ENCODE measurements at places on chromosomes 13 and 19.
A peak's percentile ranks its signal among the peaks of the same experiment; 100 is the strongest.

- DNase-seq: peak; percentile 72
Observed at GRCh38 chr19:12994701-12995595, at the start of gene NFIX. TSS of gene NFIX (plus strand) at chr19:12995475. CDS start at chr19:12995838, 363 bp downstream.

GRCh38 chr19:45125975-45126493 lies 33.1 kb downstream of the PPP1R37 start:
- peak; percentile 67 for DNase-seq

DNA sequence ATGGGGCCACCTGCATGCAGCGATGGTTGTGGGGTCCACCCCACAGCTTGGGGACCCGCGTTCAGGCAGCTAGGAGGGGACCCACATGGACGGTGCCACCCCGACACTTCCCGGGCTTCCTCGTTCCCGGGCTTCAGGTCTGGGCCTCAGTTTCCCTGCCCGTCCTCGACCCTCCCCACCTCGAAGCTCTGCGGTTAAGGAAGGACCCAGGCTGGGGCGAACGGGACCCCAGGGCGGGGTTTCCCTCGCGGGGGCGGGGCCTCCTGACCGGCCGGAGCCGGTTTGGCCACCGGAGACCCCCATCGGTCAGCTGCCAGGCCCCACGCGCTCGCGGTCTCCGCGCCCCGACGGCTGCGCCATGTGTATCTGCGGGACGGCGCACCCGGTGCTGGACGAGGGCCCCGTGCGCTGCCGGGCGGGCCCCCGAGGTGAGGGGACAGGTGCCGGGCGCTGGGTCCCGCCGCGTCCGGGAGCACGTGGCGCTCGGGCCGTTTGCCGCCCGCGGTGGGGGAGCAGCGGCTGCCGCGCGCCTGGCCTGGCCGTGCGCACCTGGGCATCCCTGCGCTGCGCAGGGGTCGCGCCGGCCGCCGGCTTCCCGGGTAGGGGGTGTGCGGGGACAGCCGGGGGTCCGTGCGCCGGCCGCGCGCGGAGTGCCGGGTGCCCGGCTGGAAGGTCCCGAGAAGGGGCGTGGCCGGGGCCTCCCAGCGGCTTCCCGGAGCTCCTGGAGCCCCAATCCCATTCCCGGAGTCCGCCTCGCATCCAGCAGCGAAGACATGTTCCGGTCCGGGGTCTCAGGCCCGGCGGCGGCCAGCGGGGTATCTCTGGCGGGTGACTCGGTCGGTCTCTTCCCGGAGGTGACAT lies 4.2 kb downstream of the ARHGAP45 start:
- no peak for DNase-seq

DNA sequence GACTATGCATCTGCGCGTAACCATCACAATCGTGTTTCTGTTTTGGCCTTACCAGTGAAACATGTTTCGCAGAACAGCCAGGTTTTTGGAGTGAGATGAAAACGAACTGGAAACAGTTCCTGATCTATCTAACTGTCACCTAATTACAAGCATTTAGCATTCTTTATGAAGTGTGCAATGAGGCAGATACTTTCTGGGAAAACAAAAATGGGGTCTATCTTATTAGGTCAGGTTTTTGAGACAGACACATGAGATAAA lies 182.8 kb downstream of the LMO7 start:
- DNase-seq: no peak

DNA sequence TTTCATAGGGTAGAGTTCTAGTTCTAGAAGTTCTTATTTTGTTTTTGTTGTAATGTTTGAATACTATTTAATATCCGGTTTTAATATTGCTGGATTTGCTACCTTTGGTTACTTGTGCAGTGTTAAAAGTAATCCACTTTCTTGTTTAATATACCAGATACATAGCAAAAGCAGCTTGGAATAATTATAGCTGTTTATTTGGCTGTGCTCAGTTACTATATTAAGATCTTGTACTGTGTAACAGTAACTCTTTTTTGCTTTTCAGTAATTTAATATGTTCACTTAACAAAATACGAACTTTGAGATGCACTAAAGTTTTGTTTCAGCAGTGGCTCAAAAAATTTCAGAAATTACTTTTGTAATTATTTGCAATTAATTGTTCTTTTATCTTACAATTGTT lies 50.9 kb downstream of the AKAP11 start:
- DNase-seq: no peak

GRCh38 chr19:44003461-44004009 lies 778 bp downstream of the ZNF230 start:
- DNase-seq: no peak

DNA sequence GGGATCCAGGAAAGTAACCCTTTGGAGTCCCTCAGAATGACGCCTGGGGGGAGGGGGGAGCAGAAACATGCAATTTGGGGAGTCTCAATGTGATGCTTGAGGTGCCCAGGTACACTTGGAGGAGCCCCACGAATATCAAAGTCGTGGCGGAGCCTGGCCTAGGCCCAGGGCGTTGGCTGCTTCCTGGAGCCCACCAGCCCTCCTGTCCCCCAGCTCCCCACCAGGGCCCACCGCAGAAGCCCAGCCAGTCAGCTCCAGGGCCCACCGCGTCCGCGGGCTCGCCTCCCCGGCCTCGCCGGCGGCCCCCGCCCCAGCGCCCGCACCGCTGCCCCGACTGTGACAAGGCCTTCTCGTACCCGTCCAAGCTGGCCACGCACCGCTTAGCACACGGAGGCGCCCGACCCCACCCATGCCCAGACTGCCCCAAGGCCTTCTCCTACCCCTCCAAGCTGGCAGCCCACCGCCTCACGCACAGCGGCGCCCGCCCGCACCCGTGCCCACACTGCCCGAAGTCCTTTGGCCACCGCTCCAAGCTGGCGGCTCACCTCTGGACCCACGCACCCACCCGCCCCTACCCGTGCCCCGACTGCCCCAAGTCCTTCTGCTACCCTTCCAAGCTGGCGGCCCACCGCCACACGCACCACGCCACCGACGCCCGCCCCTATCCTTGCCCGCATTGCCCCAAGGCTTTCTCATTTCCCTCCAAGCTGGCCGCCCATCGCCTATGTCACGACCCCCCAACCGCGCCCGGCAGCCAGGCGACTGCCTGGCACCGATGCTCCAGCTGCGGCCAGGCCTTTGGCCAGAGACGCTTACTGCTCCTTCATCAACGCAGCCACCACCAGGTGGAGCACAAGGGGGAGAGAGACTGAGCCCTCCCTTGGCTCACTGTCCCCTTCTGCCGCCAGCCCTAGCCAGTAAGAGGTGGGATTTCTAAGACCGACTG lies 2.1 kb downstream of the ZNF575 start:
- DNase-seq: peak; percentile 35

GRCh38 chr13:112143753-112144615 lies 77.0 kb downstream of the SOX1 start:
- DNase-seq: no peak
